ENCODE measurements at places on chromosomes 1 and 21. TPM values are rescaled to one million over a fixed set of nuclear protein-coding genes. Genes with fewer than 3 reads are reported as not detected.

DNA sequence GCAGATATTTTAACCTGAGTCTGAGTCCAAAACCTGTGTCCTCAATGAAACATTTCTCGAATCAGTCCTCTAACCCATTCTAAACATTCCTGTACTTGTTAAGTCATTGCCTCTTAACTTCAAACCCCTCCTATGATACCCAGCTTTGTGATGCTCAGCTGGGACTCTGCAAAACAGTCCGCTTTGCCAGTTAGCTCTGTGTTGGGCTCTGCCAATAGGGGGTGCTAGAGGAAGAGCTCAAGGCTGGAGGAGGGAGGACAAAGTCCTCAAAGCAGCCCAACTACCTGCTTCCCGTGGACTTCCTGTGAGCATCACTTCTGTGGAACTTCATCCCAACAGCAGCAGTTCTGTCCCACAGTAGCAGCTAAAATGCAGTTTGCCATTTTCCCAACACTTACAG is 38.1 kb upstream of the SYT14 start:
- H3K27ac ChIP-seq, result no peak overlapping the region
- DNase-seq, result no peak
- peaks cover under 1% of the 10 kb centered on the region for H3K27me3 ChIP-seq
- peaks cover 9% of the 10 kb centered on the region for H3K4me1 ChIP-seq
- H3K4me3 ChIP-seq, result no peak overlapping the region
- no peaks in the 10 kb centered on the region for H3K36me3 ChIP-seq

DNA sequence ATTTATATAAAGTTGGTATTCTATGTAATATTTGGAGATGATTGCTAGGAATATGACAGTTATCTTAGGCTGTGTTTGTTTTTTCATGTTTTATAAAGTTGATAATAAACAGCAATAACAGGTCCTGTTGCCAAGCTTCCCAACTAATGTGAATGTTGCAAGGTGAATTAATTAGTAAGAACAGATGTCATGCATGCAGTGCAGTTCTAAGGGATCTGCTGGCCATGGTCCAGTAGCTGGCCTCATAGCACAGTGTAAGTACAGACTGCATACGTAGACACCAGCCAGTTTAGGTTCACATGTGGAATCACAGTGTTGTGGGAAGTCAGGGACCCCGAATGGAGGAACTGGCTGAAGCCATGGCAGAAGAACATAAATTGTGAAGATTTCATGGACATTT is 478.2 kb downstream of the NEGR1 start:
- DNase-seq, result no peak
- H3K27ac ChIP-seq, result no peak overlapping the region
- H3K27me3 ChIP-seq, result no peaks in the 10 kb centered on the region
- H3K4me3 ChIP-seq, result no peak overlapping the region
- no peaks in the 10 kb centered on the region for H3K4me1 ChIP-seq
- no peaks in the 10 kb centered on the region for H3K36me3 ChIP-seq

The SFN gene
- total RNA-seq, result not detected

The S100A7A gene
- total RNA-seq, result not detected

DNA sequence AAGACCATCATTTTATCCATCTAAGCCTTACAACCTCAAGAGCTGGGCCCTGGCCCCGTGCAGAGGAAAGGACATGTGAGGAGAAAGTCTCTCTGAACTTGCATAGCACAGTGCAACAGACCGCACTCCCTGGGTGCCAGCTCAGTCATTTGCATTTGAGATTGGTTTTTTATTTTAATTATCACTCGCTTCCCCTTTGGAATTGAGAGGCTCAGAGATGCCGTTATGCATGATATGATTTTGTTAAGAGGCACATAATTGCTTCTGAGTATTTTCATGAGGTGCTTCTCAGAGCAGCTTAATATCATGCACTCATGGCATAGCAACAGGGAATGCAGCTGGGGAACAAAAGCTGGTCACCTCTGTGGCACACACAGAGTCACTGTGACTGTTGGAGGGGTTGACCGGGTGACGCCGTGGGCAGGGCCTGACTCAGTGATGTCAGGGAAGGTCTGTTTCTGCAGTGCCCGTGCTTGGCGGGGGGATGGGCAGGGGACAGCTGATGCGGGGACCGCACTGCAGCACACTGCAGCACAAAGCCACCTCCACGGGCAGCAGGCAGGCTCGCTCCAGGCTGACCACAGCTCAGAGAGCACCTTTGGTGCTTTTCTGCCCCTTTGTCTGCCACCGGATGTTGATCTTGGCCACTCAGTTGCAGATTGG is 43.2 kb upstream of the VAMP3 start:
- peaks cover 1% of the 10 kb centered on the region for H3K4me1 ChIP-seq
- no peak overlapping the region for H3K27ac ChIP-seq
- no peak for DNase-seq
- no peaks in the 10 kb centered on the region for H3K27me3 ChIP-seq
